ENCODE measurements at places on chromosomes 11 and 22.
A peak's percentile ranks its signal among the peaks of the same experiment; 100 is the strongest.

GRCh38 chr22:46362203-46362933, 26.9 kb downstream of the TRMU start:
- no peak for DNase-seq

DNA sequence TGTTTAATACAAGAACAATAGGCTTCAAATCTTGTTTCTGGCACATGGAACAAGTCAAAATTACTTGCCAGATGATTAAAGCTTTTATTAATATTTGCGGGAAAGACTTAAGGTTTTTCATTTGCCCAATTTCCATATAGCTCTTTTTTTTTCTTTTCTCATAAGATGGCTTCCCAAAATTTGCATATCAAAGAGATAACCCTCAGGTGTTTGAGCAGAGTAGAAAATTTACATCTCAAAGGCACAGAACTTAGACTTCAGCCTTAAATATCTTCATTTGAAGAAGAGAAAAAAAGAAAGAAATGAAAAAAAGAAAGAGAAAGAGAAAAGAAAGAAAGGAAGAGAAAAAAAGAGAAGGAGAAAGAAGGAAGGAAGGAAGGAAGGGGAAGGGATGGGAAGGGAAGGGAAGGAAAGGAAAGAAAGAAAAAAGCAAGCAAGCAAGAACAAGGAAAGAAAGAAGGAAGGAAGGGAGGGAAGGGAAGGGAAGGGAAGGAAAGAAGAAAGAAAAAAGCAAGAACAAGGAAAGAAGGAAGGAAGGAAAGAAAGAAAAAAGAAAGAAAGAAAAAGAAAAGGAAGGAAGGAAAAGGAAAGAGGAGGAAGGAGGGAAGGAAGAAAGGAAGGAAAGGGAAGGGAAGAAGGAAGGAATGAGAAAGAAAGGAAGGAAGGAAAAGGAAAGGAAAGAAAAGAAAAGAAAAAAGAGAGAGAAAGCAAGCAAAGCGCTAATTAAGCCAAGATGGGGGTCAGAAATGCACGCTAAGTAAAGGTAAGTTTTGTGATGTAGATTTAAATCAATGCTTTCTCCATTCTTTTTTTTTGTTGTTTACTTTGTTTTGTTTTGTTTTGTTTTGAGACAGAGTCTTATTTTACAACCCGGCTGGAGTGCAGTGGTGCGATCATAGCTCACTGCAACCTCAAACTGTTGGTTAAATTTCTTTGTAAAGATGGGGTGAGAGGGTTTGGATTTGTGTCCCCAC, 20.2 kb upstream of the IFITM3 start:
- DNase-seq, result no peak

- DNase-seq, result no peak
These were observed 28.0 kb downstream of the SLN start for GRCh38 chr11:107683807-107684206.

DNA sequence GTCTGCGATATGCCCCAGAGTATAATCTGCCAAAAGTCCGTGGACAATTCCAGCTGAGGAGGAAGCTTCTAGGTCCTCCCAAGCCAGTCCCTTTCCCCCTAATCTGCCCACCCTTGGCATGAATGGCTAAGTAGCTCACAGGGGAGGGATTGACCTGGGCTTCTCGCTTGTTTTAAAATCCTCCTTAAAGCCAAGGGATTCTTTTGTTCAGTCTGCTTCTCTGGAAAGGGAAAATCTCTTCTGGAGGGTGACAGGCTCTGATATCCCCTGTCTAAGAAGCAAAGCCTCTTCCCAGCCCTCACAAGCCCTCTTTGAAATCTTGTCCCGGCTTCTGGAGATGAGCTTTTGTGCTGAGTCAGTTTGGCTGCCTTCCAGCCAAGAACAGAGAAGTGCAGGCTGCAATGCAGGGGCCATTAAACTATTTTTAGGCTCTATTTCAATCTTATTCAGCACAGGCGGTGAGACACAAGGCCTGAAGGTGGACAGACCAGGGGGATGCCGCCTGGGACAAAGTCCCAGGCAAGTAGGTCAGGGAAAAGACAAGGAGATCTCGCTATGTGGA, 23.9 kb downstream of the NEFH start:
- DNase-seq, result peak; percentile 58

- DNase-seq, result peak; percentile 14
These were observed 146.3 kb upstream of the ARHGAP20 start for GRCh38 chr11:110858547-110858921.

DNA sequence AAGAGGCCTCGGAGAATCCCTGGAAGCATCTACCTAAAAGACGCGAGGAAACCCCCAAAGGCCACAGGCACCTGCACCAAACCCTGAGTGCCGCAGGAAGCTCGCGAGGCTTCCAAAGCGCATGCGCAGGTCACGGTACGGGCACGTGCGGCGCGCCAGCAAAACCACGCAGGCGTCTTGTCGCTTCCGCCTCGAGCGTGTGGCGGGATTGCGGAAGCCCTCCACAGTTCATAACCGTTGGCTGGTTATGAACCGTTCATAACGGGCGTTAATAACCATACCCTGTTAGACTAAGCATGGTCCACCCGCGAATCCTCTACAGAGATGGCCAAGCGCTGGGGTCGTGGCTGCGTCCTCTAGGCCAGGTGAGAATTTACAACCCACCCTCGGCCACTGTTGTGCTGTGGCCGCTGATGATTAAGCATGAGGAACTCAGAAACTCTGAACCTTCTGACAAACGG, 46.4 kb downstream of the MORC2 start:
- peak; percentile 22 for DNase-seq

GRCh38 chr22:40975366-40975765, 24.2 kb downstream of the RBX1 start:
- DNase-seq, result no peak

GRCh38 chr11:123517559-123518364, 87.7 kb downstream of the GRAMD1B start:
- no peak for DNase-seq

GRCh38 chr22:45893516-45893915, 83.4 kb downstream of the WNT7B start:
- DNase-seq, result no peak

- DNase-seq, result no peak
These were observed 403.8 kb downstream of the CNTN5 start for GRCh38 chr11:99424313-99425084.

DNA sequence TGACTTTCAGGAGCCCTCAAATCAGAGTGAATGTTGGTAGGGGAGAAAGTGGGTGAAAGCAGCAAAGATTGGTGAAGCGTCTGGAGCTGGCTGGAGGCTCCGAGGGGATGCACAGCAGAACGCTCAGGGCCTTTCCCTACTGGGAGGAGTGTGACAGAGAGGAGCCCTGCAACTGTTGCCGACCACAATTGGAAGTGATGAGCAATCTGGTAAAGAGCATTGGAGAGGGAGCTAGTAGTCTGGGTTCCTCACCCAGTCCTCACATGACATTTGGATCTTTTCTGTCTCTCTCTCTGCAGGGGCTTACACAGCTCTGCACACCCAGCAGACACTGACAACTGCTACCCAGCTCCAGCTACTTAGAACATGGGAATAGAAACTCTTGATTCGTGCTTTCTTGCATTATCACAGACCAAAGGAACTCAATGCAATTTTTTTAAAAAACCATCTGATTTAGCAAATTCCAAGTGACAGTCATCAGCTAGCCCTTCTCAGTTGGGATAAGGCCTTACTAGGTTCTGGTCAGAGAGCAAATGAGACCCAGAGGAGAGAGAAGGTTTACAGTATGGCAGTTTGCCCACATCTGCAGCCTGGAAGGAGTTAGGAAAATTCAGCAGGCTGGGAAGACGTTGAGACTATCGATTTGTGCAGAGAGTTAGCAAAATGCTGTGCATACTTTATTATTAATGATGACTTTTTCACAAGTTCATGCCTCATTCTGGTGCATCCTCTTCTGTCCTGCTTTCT, 278.0 kb upstream of the PLET1 start:
- no peak for DNase-seq

GRCh38 chr11:128528294-128528693, 59.1 kb downstream of the ETS1 start:
- no peak for DNase-seq

- peak; percentile 81 for DNase-seq
These were observed 3.9 kb upstream of the CRY2 start for GRCh38 chr11:45843158-45843924.

DNA sequence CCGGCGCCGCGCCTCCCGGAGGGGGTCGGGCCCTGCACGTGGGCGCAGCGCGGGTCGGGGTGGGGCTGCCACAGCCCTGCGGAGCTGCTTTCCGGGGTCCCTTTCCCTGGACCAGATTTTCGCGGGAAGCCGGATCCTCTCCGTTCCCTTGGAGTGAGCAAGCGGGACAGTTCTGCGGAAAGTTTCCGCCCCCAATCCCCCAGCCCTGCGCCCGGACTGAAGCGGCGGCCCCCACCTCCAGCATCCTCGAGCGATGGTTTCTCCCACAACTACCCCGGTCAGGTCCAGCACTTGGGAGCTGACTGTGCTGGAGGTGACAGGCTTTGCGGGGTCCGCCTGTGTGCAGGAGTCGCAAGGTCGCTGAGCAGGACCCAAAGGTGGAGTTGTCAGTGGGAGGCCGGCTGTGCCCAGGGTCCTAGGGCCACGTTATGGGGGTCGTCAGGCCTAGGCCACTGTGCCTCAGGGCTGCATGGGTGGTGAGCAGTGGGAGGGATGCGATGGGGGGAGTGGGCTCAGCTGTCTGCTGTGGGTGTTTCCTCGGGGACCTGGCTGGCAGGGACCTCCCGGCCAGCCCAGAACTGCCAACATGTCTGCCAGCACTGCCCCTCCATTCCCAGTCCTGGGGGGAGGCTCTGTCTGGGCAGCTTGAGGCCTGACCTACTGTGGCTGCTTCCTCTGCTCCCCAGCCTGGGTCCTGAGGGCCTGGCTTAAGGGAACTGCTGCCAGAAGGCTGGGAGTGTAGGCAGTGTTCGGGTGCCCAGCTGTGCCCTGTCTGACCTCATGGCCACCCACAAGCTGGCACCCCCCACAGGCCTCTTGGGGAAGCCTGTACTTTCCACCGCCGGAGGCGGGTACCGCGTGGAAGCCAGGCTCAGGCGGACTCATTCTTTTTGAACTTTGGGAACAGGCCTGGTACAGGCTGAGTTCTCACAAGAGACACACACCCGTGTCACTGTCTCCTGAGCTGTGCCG, 726 bp downstream of the ST3GAL4 start:
- peak; percentile 92 for DNase-seq

DNA sequence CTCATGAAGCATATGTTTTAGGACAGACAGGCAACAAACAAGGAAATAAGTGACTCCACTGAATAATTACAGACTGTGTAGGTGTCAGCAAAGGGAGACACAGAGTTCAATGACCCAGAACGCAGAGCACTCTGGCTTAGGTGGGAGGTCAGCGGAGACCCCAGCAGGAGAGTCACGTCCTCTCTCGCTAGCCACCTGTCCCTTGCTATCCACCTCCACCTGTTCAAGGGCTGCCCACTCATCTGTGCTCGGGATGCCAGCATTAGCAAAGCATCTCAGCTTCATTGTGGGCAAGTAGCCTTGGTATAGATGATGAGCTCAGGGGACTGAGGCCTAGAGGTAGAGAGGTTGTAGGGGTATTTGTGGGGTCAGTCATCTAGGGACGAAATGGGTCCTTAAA, 21.8 kb upstream of the ATXN10 start:
- DNase-seq, result no peak

DNA sequence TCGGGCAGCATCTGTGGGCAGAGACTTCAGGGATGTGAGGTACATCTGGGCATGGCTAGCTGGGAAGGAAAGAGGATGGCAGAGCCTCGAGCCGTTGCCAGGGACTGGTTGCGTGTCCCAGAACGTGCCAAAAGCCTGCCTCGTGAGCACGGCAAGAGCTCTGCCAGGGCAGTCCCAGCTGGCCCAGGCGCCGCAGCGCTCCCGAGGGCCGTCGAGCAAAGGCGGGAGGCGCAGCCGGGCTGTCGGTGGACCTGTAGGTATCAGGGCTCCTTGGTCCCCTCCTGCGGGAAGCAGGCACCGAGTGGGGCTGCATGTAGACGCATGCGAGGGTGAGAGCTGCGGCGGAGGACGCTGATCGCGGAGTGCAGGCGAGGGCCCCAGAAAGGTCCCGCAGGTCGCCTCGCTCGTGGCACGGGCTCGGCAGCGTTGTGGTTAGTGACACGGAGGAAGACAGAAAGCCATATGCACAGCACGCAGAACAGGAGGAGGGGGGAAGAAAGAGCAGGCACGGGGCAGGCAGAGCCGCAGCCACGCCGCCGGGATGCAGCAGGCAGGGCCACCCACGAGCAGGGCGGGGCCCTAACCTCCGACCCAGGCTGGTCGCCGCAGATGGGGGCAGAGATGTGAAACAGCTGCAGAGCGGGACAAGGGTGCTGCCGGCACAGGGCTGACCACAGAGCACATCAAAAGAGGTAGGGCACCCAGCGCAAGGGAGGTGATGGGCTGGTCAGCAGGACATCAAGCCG, 18.0 kb downstream of the LSP1 start:
- no peak for DNase-seq

GRCh38 chr22:45413368-45414211, at the start of the genes RIBC2 and SMC1B:
RIBC2 (plus strand) TSS chr22:45413693; CDS start chr22:45413887, 194 bp downstream.
SMC1B (minus strand) TSS chr22:45413599; CDS start chr22:45413567, 32 bp downstream.
- peak; percentile 31 for DNase-seq

DNA sequence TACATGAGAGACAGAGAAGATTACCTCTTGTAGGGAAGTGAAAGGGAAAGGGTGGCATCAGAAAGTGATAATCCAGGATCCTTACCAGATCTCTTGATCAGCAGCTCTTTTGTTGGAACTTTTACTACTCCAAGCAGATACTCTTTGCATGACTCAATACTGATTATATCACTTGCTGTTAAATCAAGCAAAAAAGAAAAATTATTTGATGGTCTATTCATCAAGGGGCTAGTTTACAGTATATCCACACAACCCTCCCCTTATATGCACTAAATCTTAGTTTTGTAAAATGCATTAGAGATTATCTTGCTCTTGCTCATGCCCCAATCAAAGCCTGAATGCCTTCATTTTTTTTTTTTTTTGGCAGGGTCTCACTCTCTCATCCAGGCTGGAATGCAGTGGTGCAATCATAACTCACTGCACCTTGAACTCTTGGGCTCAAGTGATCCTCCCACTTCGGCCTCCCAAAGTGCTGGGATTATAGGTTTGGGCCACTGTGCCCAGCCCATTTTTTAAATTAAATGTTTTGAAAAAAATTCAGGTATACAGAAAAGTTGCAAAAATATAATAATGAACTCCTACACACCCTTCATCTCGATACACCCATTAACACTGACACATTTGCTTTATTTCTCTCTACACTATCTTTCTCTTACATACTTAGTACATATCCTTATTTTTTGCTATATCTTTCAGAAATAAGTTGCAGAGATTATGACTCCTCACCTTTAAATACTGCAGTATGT, 76.1 kb upstream of the UCP3 start:
- DNase-seq, result no peak

DNA sequence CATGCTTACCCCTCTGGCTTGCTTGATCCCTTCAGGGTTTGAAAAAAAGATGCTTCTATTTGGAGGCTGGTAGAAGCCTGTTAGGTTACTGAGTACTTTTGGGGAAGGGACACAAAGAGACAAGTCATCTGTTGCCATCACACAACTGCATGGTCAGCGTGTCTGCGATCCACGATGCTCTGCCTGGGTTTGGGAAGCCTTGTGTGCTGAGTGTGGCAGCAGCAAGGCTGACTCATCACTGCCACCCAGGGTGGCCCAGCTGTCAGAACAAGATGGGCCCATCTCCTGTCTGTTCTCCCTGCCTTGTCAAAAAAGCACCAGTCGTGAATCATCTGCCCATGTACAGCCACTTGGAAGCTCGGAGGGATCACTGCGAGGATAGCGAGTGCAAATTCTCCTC, 26.2 kb downstream of the UBASH3B start:
- no peak for DNase-seq

- DNase-seq, result no peak
These were observed 234.8 kb downstream of the GRIK4 start for GRCh38 chr11:120746376-120746775.

Data from putamen (tissue), 1 donor.